ENCODE measurements at places on chromosomes 16 and 17. TPM values are rescaled to one million over a fixed set of nuclear protein-coding genes. Genes with fewer than 3 reads are reported as not detected.

GRCh38 chr17:10620823-10621222 lies 36.3 kb downstream of the MYH3 start:
- DNase-seq = no peak

Gene SLC35G6
- total RNA-seq = not detected

Gene NGFR
- 6.6 TPM for total RNA-seq

Gene CYB5D1
- 11.5 TPM for total RNA-seq

DNA sequence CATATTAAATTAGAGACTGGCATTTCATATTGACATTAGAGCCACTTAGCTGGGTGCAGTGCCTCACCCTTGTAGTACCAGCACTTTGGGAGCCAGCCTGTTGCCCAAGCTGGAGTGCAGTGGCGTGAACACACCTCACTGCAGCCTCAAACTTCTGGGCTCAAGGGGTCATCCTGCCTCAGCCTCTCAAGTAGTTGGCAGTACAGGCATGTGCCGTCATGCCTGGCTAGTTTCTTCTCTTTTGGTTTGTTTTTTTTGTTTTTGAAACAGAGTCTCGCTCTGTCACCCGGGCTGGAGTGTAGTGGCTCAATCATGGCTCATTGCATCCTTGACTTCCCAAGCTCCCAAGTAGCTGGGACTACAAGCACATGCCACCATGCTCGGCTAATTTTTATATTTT lies 8.7 kb downstream of the PPM1E start:
- DNase-seq = no peak

DNA sequence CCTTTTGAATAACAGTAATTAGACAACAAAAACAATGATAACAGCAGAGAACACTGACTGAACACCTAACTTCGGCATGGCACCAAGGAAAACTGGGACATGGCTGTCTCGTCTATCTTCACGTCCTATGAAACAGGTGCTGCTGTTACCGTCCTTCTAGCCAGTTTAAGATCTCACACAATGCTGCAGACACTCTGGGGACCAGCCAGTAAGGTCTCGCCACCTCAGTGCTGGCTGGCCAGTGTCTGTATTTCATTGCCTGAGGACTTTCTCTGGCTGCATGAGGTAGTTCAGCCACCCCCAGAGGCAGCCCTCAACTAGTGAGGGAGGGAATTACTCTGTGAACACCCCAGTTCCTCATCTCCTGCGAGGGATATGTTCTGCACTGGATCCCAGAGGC lies 57.6 kb downstream of the AMFR start:
- no peak for DNase-seq

Gene DNAAF8
- total RNA-seq = not detected

DNA sequence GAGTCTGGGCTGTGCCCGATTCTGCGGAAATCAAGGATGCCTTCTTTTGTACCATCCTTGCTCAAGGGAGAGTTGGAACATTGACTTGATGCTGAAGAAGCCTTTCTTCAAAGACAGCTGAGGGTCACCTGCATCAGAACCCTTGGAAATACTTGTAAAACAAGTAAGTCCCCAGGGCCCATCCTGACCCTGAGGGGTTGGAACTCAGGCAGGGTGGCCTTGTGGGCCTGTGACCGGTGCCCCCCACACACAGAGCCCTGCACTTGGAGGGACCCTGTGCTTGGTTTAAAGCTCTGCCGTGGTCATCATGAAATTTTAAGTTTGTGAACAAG lies 56.9 kb downstream of the WIPI1 start:
- DNase-seq = no peak

Gene THAP11
- total RNA-seq = 46.5 TPM

Gene ARHGAP44
- total RNA-seq = 10.6 TPM

GRCh38 chr16:67296420-67296819 lies 17.1 kb downstream of the PLEKHG4 start:
- no peak for DNase-seq

GRCh38 chr16:11168386-11169051 lies 87.5 kb downstream of the SOCS1 start:
- no peak for DNase-seq

GRCh38 chr16:89375686-89376085 lies 114.7 kb downstream of the ANKRD11 start:
- no peak for DNase-seq

DNA sequence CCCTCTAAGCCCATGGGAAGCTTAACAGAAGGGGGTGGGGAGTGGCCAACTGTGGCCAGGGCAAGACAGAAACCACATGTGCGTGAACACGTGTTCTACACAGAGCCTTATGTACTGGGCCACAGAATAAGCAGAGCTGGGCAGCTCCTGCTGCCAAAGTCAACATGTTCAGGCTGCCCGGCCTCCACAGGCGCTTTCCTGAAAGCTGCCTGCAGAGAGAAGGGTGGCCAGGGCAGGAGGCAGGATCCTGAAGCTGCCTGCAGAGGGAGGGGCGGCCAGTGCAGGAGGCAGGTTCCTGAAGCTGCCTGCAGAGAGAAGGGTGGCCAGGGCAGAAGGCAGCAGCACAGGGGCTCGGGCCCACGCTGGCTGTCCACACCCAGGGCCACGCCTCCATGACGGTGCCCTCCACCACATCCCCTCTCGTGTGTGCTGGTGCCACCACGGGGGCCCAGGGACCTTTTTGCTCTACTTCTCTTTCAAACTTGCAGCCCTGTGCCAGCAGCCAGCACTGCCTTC lies 79.5 kb downstream of the ANKRD11 start:
- no peak for DNase-seq

DNA sequence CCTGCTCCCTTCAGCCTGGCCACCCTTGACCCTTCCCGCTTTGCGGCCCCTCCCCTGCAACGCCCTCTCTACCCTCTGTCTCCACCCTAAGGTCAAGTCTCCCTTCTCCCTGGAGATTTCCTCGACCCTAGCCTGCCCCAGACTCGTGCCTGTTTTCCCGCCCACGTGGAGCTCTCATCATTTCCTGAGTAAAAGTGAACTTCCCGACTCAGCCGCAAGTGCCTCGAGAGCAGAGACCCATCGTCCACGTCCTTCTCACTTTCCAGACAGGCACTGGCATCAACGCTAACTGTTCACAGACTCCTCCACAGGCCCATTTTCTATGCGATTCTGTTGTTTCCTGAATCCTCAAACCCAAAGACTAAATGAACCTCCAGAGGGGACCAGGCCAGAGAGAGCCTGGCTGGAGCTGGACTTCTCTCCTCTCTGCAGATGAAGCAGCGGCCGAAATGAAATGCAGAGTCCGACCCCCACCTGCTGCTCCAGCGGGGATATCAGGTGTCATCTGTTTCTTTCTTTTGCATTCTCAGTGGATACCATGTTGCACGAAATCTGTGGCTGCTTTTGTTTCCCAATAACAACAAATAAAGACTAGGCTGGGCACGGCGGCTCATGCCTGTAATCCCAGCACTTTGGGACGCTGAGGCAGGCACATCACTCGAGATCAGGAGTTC lies 52.5 kb downstream of the RTN4RL1 start:
- no peak for DNase-seq

Gene ACSM2A
- not detected for total RNA-seq

GRCh38 chr17:34579017-34579946 lies at the start of gene TMEM132E:
TSS of gene TMEM132E (plus strand) at chr17:34579582. CDS start at chr17:34581077, 1,495 bp downstream.
- peak; percentile 91 for DNase-seq

GRCh38 chr17:40027614-40028012 lies 12.4 kb downstream of the CSF3 start:
- DNase-seq = no peak

DNA sequence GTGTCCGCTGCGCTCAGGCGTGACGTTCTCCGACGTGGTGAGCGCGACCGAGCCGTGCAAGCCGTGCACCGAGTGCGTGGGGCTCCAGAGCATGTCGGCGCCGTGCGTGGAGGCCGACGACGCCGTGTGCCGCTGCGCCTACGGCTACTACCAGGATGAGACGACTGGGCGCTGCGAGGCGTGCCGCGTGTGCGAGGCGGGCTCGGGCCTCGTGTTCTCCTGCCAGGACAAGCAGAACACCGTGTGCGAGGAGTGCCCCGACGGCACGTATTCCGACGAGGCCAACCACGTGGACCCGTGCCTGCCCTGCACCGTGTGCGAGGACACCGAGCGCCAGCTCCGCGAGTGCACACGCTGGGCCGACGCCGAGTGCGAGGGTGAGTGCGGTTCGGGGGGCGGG lies 11.2 kb downstream of the NGFR start:
- DNase-seq = no peak

GRCh38 chr17:79046916-79047280 lies 22.9 kb downstream of the C1QTNF1 start:
- DNase-seq = no peak

DNA sequence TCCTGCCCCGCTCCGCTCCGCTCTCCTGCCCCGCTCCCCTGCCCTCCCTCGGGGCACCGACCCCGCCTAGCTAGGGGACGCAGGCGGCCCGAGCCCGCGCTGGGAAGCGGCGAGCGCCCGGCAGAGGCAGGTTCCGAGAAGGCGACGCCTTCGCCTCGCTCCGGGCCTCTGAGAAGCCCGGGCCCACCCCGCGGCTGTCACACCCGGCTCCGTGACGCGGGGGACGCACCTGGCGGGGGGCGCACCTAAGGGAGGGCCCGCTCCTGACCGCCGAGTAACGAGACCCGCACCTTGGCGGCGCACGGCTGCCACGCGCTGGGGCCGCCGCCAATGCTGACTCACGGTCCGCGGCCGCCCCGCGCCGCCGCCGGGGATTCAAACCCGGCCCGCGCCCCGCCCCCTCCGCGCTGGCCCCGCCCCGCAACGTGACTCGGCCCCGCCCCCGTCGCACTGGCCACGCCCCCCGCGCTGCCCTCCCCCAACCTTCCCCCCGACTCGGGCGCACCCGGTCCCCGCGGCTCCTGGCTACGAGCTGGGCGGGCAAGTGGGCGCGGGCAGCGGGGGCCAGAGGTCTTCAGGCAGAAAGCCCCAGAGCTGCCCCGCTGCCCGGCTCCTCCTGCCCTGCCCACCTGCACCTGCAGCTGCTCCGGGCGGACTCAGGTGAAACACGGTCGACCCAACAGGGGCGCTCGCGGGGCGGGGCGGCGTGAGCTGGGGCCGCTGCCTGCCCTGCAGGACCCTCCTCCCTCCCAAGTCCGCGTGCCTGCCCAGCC lies 27.8 kb downstream of the GNPTG start:
- peak; percentile 92 for DNase-seq

GRCh38 chr17:66459811-66460270 lies 157.4 kb downstream of the PRKCA start:
- DNase-seq = no peak

Gene APOBR
- not detected for total RNA-seq

DNA sequence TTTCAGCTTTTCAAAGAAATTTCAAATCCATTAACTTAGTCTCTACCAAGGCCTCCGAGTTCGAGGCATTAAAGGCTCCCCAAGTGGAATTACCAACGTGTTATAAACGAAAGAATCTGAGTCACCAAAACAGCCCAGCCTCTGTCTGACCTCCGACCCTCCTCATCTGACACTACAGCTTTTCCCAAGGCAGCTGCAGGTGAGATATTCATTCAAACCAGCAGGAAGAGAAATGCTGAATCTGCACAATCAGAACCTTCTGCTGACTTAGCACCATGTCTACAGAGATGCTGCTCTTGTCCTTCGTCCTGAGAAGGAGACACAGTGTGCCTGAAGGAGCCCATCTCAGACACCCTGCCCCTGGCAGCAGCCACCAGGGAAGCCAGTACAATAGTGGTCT lies 30.5 kb downstream of the GRIN2A start:
- no peak for DNase-seq

DNA sequence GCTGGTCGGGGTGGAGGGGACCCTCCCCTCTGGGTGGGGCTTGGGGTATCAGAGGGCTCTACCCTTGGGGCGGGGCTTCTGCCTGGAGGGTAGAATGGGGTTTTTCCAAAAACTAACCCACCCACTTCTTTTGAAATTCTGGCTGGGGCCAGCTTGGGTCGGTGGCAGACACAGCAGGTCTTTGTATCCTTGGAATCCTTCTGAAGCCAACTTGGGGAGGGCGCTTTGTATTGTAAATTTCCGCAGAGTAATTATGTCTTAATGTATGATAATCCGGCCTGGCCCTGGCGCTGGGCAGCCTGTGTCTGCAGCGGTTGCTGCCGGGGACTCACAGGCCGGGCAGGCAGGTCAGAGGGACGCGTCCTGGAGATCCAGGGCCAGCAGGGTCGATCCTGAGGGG lies 33.9 kb upstream of the GSE1 start:
- peak; percentile 95 for DNase-seq

DNA sequence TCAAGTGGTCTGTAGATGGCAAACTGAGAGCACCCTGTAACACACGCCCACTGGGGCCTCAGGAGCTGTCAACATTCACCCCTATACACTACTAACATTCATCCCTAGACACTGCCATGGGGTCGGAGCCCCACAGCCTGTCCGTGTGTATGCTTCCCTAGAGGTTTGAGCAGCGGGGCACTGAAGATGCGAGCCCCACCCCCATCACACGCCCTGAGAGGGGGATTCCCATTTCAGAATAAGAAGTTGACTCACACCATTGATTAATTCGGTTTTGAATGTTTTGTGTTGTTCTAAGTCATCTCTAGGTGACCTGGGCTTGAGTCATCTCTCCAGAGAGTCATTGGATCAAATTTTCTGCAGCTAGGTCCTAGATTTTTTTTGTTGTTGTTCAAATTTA lies 37.3 kb upstream of the MMD start:
- no peak for DNase-seq

GRCh38 chr17:13587487-13588338 lies 14.0 kb downstream of the HS3ST3A1 start:
- no peak for DNase-seq

DNA sequence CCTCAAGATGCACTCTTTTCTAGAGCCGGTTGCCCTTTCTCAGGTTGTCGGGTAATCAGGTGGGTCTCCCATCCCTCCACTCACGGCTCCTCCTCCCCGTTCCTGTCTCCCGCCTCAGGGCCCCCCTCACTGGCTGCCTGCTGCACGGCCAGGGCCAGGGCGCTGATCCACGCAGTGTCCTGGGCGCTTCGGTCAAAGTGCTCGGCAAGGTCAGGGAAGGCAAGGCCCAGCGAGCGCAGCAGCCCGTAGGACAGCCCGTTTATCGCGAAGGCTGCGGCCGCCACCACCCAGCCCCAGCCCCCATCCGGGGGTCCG lies 753 bp downstream of the SLC16A11 start:
- DNase-seq = peak; percentile 26

DNA sequence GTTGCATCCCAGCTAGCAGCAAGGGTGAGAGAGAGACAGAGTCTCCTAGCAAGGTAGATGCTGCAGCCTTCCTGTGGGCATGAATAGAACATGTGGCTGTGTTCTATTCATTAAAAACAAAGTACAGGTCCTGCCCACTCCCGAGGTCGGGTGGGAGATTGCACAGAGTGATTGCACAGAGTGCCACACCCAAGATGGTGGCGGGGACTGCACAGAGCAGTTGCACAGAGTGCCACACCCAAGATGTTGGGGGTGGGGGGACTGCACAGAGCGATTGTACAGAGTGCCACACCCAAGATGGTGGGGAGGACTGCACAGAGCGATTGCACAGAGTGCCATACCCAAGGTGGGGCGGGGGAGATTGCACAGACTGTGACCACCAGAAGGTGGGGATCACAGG lies 410.8 kb upstream of the EEF2KMT start:
- DNase-seq = no peak

- DNase-seq = no peak
Observed at GRCh38 chr17:81713004-81713555, 996 bp downstream of the SLC25A10 start.

GRCh38 chr17:18181358-18181757 lies 2.3 kb upstream of the ALKBH5 start:
- no peak for DNase-seq

GRCh38 chr16:53804467-53804866 lies 100.5 kb downstream of the FTO start:
- no peak for DNase-seq
